ENCODE measurements at places on chromosomes 5 and 9.

- peak; percentile 22 for DNase-seq
Observed at GRCh38 chr5:132420706-132421272, 51.3 kb downstream of the SLC22A5 start.

DNA sequence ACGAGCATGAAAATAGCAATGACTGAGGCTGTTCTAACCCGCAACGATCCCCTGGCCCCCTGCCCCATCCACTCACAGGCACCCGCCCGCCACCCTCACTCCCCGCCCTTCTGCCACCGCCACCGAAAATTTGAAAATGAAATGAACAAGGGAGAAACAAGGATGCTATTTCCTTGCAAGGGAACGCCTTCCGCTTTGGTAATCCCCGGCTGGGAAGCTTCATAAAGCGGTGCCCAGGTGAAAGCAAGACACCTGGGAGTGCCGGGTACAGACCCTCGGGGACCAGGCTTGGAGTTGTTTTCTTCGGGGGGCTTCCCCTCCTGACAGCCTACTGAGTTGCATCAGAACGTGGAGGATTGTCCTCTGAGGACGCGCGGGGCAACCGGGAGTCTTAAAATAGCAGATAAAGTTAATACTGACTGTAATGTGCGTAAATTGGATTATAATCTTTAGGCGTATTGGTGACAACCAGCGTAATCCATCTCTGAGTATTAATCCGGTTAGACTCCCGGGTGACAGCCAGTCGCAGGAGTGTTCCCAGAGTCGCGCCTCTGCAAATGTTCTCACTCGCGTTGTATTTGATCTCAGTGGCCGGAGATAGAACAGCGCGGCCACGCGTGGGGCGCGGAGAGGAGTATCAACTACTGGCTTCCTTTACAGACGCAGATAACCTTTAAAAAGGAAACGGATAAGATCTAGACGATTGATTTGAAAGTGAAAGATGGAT lies 885 bp upstream of the MLLT3 start:
- peak; percentile 78 for DNase-seq

GRCh38 chr9:76581731-76582130 lies 122.7 kb downstream of the GCNT1 start:
- DNase-seq, result no peak

GRCh38 chr5:24602188-24602587 lies 42.6 kb downstream of the CDH10 start:
- no peak for DNase-seq

DNA sequence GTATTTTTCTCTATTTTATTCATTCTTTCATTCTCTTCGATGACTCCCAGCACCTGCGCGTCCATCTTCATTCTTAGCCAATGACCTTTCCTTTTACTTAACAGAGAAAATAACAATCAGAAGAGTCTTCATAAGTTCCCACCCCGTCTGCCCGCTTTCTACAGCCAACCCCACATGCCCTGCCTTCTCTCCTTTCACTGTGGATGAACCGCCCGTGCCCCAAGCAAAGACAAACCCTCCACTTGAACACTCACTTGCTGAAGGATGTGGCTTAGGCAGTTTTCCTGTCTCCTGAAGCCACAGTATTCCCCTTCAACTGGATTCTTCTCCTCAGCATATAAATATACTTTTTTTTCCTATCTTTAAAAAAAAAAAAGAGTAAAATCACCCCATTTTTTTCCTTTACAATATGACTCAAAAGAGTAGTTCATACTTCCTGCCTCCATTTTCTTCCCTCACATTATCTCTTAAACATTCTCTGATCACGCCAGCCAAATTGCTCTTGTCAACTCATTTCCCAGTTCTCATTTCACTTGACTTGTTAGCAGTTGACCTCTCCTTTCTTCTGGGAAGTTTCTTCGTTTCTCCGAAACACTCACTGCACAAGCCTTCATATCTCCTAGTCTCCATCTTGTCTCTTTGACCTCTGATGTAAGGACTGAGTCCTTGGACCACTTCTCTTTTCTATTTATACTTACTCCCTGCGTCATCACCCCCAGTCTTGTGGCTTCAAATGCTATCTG lies 11.1 kb downstream of the NIPSNAP3B start:
- DNase-seq, result no peak

GRCh38 chr5:40210694-40211093 lies 469.0 kb upstream of the PTGER4 start:
- no peak for DNase-seq

DNA sequence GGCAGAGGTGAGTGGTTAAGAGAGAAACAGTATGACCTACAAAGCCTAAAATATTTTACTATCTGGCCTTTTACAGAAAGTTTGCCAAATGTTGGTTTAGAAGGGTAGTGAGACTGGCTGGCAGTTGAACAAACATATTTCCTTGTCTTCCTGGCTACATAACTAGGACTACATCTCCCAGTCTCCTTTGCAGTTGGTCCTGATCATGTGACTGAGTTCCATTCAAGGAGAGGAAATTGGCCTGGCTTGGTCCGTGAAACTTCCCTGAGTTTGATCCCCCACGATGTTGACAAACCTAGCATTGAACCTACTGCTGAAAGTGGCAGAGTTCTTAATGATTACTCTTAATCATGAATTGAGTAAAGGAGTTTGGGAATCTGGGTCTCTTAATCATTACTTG lies 280.8 kb downstream of the SLIT3 start:
- no peak for DNase-seq

GRCh38 chr9:73023025-73023541 lies 70.2 kb upstream of the ALDH1A1 start:
- DNase-seq, result peak; percentile 47

DNA sequence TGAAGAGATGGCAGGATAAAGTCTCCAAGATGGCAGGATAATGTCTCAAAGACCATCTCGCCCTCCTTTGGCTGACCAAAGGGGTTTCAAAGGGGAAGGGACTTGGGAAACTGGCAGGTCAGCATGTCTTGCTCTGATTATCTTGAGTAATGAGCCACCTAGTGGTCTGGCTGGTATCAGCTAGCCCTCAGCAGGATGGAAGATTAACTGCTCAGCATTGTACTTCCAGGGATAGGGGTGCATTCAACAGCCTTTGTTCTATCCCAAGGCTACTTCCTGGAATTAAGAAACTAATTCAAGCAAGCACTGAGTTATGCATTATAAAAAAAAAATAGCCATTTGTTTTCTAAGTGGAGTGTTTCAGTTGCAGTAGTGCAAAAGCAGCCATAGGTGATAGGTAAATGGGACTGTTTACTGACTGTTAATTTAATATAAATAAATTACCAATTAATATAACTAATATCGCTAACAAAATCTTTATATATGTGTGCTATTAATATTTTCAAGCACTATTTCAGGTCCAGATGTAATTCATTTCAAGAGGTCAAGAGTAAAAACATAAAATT lies 555.5 kb downstream of the CDH9 start:
- DNase-seq, result no peak

- no peak for DNase-seq
Observed at GRCh38 chr9:136014924-136015633, 53.9 kb upstream of the UBAC1 start.

- no peak for DNase-seq
Observed at GRCh38 chr5:8570528-8570927, 701.6 kb downstream of the MTRR start.

GRCh38 chr9:27423915-27424710 lies 100.0 kb upstream of the IFNK start:
- no peak for DNase-seq

- DNase-seq, result peak; percentile 31
Observed at GRCh38 chr5:39201160-39201780, 18.1 kb downstream of the FYB1 start.

DNA sequence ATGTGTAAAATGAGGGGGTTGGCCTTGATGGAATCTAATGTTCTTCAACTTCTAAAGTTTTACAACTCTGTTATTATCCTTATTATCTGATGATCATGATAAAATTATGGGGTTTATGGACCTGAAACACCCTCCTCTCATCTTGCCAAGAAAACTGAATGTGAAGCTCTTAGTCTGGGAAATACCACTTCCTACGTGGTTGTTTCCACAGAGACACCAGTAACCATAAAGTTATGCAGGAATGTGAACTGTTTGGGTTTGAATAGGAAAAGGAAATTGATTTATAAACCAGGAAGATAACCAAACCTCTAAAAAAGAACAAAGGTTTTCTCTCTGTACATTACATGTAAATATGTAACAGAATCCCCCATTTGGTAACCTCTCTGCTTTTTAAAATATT lies 28.3 kb upstream of the RAI14 start:
- DNase-seq, result no peak

GRCh38 chr5:156396063-156396829 lies 69.3 kb downstream of the SGCD start:
- no peak for DNase-seq

DNA sequence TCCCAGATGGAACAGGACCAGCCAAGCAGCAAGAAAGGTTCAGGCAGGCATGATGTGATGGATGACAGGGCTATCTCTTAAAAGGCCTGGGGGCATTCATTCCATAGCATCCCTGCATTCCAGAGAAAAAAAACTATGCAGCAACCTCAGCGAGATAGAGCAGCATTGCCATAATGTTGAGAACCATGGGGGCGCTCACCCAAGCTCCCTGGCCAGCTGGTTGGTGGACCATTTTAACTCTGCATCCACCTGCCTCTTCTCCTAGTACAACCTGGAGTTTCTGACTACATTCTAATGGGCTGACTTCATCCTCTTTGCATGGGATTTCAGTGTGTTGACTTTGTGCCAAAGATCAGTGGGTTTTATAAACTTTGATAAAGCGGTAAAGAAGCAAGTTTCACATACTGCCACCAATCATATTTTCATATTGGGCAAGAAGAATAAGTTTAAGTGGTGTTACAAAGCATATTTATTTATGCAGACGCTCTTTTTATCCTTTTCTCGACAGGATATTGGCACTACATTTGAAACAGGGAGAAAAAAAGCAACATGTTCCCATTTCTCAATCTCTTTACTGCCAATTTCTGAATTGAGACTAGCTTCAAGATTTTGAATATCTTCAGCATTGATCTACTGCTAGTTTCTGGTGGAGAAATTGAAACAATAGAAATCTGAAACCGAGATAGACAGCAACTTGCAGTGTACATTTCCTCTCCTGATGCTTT lies 378.3 kb upstream of the WWC1 start:
- DNase-seq, result no peak

DNA sequence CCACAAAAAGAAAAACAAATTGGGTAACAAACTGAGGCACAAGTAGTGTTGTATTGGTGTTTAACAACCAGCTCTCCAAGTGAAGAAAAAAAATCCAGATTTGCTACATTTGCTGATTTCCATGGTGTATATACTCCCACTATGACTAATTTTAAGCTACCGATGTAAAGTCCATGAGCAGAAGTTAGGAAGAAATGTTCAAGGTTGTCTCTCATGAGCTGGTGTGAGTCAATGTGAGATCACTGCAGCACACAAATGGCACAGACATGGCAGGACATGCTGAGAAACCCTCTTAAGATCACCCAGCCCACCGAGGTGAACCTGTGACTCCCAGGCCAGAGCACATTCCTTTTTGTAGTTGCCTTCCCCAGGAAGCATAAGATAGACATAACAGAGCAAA lies 36.2 kb downstream of the SLC44A1 start:
- DNase-seq, result no peak

DNA sequence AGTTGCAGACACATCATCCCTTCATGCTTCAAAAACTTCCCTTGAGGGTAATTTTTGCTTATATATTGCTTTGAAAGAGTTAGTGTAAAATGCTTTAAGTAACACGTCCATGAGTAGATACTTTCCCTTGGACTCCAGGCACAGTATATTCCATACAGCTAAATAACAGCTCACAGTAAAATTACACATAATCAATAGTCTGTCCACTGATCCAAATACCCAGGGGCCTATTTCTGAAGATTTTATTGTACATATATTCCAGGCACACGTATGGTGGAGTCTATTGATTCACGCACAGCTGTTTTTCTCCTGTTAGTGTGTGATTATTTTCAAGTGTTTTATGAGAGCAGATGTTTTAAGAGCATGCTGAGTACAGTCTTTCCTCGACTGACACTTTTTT lies 223.7 kb upstream of the GRAMD2B start:
- no peak for DNase-seq

- no peak for DNase-seq
Observed at GRCh38 chr5:173969167-173970049, 19.6 kb upstream of the C5orf47 start.

GRCh38 chr5:172816925-172817562 lies 17.0 kb upstream of the ERGIC1 start:
- no peak for DNase-seq

GRCh38 chr5:105506692-105507277 lies 1944.2 kb upstream of the NUDT12 start:
- DNase-seq, result no peak

DNA sequence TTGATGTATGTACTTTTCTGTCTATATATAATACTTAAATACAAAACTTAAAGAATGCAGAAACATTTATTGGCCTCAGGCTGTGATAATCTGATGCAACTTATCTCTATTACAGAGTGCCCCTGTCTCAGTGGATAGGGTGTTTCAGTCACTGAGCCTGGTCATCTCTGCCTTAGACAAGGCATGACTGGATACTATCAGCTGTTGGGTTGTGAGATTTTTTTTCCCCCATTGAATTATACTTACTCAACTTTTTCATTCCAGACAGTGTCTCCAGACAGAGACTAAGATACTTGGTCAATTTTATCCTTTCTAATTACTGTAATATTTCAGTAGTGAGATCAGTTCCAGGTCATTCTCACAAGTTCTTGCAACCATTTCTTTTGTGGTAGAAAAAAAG lies 26.7 kb downstream of the XRCC4 start:
- no peak for DNase-seq

DNA sequence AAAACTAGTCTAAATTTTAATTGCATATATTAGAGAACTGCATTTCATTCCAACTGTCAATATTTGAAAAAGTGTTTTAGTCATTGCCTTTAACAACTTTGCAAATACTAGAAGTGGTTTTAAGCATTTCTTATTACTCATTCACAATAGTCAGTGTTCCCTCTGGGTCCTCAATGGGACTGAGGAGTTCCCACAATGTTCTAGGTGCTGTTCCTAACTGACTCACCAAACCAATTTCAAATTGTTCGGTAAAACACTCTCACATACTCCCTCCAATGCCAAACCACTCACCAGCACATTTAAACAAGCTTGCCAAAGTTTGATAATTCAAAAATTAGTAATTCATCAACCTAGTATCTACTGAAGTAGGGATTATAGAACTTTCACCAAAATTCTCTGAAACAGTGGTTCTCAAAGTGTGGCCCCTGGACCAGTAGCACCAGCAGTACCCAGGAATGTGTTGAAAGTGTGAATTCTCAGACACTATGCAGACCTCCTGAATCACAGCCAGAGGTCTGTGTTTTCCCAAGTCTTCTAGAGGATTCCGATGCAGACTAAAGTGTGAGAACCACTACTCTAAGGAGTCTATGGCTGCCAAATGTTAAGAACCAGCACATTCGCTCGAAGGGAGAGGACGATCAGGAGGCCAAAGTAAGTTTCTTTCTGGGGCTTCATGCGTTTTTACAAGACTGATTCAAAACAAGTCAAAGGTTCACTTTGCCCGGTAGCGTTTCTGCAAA lies 72.8 kb downstream of the APBA1 start:
- no peak for DNase-seq

Data from CD4-positive, alpha-beta T cell treated with Interleukin-6 for 4 hours (primary cell).